Activated naive CD4-positive, alpha-beta T cell treated with anti-CD3 and anti-CD28 coated beads for 36 hours (primary cell): ENCODE measurements at places on chromosomes 5 and 9.

DNA sequence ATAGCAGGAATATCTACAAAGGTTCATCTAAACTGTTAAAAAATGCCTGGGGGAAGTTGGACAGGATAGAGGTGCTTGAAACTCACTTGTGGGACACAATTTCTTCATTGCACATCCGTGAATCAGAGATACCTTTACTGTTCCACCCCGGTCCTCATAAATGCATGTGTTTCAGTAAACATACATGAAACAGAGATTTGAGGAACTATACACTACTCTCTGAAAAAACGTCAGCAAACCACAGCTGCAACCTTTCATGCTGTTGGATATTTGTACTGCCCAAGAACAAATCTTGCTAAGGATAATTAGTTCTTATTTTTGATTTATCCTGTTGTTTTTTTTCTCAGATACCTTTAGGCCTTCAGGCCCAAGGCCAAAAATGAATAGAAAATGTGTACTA is 337.3 kb downstream of the KDM4C start:
- DNase-seq, result no peak

- DNase-seq, result no peak
These were observed 500.2 kb downstream of the CDH9 start for GRCh38 chr5:26538226-26538625.

DNA sequence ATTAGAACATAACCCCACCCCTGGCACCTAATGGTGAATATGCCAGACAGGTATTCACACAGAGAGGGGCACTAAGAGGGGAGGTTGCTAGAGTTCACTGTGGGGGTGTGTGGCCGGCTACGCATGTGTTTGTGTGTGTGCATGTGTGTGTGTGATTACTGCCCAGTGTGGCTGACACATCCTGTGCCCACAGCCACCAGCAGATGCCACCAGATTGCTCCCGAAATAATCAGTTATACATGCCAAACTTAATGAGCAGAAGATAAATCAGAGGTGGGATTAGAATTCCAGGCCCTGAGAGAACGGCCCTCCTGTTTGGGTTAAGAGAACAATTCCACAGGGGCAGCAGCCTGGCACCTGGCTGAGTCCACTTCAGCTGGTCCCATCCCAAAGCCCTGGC is 91.8 kb upstream of the TBCA start:
- DNase-seq, result no peak

DNA sequence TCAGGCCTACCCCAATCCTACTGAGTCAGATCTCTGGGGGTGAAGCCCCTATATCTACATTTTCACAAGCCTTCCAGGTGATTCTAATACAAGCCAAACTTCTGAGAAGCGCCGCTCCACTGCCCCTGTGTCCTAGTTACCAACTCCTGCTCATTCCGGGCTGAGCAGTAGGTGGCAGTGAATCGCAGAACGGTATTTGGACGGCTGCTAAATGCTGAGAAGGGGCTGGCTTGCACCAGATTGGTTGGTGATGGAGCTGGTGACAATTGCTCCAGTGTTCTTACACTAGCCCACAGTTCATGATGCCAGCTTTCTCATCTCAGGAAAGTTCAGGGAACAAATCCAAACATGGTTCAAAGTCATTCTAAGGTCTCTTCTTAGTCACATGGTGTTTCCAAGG is 31.1 kb upstream of the FGF1 start:
- peak; percentile 63 for DNase-seq

DNA sequence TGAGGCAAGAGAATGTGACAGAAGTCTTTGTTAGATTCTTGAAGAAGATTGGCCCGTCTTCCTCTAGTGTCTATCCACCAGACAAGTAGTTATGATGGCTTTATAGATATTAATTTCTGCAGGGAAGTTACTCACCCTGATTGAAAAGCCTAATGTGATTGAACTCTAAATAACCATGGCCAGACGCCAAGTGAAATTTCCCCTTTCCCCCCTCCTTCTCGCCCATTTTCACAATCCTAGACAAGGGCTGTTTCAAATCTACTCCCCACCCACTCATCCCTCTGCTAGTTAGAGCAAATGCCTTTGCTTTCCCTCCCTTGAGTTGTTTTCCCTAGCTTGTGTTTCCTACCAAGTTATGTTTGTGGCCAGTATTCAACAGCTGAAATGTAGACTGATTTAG is 182.5 kb downstream of the TMEM167A start:
- DNase-seq, result no peak

- DNase-seq, result no peak
These were observed 8.5 kb downstream of the LCN9 start for GRCh38 chr9:135671591-135672041.

DNA sequence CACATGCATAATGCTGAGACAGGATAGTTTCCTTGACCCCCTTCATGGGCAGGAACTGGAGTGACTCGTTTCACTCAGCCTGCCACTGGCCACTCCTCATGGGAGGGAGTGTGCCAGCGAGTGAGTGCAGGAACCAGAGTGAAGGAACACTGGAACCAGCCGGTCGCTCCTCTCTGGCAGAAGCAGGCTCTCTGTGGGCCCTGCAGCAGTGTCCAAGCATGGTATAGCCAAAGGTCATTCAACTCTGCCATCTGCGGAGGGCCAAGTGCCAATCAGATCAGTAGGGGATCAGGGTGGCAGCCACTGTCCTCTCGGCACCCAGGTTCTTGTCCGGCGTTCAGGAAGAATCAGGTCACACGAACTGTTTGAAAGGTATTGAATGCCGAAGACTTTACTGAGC is 169.3 kb upstream of the PPP1R2B start:
- no peak for DNase-seq

DNA sequence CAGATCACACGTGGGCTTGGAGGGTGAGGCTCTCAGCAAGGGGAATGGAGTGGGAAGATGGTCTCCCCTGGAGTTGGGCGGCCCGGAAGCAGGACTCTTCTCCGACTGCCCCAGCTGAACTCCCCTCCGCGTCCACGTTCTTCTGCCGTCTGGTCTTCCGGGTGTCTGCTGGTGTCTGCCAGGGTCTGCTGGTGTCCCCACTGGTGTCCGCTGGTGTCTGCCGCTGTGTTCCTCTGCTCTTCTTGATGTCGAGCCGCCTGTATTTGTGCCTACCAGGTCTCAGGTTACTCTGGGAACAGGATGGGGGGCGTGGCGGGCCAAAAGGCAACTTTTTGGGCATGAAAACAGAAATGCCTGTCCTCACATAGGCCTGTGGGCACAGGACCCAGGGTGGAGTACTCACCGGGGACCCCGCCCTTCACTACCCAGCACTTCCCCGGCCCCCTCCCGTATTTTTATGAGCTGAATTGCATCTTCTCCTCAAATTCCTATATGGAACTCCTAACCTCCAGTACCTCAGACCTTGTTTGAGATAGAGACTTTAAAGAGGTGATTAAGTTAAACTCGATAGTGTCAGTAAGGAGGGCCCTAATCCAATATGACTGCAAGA is 675.4 kb downstream of the SEMA5A start:
- DNase-seq, result no peak

GRCh38 chr5:105782501-105782900 is 1888.2 kb downstream of the EFNA5 start:
- no peak for DNase-seq

- no peak for DNase-seq
These were observed 291.2 kb downstream of the CDH10 start for GRCh38 chr5:24353611-24354010.

GRCh38 chr9:122334916-122335315 is 35.9 kb upstream of the PTGS1 start:
- no peak for DNase-seq

DNA sequence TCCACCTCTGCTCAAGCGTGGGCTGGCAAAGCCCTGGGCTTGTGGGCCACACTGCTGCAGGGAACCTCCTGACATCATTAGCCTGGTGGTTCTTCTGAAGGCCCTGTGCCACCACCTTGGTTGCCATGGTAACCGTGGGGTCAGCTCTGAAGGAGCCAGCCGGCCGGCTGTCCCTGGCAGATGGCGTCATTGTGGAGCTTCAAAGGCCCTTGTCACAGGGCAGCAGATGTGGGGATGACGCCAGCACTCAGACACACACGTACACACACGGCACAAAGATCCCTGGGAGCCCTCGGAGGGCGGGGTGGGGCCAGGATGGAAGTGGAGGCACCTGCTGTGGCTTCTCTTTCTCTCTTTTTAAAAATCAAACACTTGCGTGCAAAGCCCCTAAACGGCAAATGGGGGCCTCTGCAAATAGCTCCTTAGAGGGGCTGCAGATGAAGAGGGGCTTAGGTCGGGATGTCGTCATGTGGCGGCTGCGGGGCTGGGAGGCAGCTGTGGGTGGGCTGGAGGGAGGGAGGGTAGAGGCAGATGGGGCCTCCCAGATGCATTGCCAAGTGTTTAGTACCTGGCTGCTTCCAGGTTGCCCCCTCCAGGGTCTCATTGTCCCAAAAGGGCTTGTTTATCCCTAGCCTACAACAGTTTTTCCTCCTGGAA is 19.5 kb upstream of the RPL26L1 start:
- no peak for DNase-seq

GRCh38 chr9:35553670-35554543 is 51.2 kb upstream of the TESK1 start:
- DNase-seq, result peak; percentile 71

DNA sequence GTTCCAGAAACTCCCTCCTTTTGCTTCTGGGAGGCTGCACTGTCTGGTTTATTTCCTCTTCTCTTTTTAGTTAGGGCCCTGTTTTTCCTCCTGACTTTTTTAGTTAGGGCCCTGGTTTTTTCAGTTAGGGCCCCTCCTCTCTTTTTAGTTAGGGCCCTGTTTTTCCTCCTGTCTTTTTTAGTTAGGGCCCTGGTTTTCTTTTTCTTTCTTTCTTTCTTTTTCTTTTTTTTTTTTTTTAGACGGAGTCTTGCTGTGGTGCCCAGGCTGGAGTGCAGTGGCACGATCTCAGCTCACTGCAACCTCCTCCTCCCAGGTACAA is 15.1 kb downstream of the GSN start:
- no peak for DNase-seq

GRCh38 chr5:151328734-151329133 is 18.6 kb downstream of the SLC36A2 start:
- DNase-seq, result no peak

DNA sequence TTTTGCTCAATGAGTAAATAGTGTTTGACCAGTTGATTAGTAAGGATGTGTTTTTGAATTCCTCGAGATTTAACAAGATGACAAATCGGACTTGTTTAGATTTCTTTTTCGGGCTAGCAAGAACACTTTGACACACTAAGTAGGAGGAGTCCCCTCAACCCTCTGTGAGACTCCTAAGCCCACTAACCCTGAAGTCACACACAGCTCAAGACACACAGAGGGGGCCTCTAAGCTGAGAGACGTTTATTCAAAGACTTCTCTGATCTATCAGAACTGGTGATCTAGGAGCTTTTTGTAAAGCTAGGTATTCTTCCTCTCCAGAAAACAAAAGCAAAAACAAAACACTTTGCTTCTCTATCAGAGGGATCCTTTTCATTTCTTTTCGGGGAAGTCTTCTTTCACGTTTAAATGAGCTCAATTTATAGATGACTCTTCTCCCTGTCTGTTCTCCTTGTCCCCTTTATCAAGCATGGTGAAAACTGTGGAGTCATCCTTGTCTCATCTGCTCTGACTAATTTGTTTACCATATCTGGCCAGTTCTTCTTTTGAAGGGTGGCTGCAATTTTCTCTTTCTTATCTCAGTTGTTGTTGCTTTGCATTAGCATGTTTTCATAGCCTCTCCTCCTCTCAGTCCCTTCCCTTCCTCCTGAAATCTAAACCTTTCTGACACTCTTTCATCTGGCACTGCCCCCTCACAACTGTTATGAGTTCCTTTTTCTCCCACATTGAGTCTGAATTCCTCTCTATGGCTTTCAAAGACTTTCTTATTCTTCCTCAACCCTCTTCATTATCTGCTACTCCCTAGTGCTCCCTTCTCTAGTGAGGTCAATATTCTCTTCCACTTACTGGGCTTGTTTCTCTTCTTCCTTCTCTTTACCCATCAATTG is 68.5 kb upstream of the RAI14 start:
- no peak for DNase-seq

- DNase-seq, result no peak
These were observed 464.6 kb upstream of the ACTBL2 start for GRCh38 chr5:57947181-57947580.

DNA sequence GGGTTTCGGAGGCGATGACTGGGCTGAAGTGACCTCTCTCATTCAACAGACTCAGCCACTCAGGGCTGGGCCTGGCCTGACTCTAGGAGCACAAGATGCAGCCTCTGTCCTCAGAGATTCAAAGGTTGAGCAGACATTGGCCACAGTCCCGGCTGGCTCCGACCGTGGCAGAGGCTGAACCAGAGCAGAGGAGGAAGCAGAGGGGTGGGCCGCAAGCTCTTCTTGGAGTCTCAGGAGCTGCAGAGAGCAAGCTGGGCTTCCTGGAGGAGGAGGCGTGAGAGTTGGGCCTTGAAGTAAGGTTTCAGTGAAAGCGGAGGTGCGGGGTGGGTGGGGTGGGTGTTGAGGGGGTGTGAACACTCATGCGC is 37.6 kb downstream of the ALG2 start:
- DNase-seq, result no peak

GRCh38 chr9:94801681-94802080 is 75.2 kb downstream of the AOPEP start:
- DNase-seq, result no peak

- no peak for DNase-seq
These were observed 23.7 kb upstream of the OR2S2 start for GRCh38 chr9:35981699-35982098.

- no peak for DNase-seq
These were observed 153.6 kb downstream of the TRIO start for GRCh38 chr5:14296533-14297331.

DNA sequence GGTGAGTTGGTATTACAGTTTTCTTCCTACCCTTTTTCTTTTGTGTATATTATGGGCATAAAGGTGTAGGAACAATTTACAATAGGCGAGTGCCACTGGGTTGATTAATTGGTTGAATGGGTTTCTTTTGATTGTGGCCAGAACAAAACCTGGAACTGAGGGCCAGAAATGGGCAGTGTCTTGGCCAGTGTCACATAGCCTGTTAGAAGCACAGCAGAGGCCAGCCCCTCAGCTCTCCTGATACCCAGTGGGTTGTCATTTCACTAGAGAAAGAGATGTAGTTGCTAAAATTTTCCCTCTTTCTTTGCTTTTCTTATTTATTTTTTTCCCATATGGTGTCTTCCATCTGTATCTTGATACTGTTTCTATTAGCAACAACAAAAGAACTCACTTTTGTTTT is 38.8 kb upstream of the SEMA6A start:
- DNase-seq, result no peak

DNA sequence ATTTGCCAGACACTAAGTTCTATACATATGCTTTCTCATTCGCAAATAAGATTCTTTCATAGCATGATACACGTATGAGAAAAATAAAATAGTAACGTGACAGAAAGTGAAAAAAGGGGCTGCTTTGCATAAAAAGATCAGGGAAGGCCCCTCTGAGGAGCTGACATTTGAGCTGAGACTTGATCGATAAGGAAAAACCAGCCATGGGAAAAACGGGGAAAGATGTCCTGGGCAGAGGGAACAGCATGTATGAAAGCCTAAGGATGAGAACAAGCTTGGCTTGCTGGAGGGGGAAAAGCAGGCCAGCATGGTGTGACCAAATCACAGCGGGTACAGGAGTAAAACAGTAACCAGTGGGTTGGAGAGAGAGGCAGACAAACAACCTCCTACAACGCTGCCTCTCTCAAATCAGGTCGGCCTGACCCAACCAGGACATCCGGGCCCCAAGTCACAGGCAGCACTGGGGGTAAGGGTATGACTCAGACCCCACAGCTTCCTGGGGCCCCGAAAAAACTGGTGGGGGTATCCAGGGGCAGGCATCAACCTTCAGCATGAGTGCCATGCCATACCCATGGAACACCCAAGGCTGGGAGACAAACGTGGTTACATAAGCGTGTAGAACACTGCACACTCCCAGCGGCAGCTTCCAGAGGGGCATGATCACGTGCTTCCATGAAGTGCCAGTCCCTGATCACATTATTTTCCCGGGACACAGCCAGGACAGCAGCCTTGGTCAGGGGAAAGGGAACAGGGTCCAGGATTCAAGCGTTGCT is 2.2 kb downstream of the TNIP1 start:
- DNase-seq, result peak; percentile 90

- DNase-seq, result no peak
These were observed 4.6 kb downstream of the ZNF367 start for GRCh38 chr9:96413302-96414221.
